Cardiac fibroblast (primary cell): ENCODE measurements at places on chromosomes 12 and 14.

DNA sequence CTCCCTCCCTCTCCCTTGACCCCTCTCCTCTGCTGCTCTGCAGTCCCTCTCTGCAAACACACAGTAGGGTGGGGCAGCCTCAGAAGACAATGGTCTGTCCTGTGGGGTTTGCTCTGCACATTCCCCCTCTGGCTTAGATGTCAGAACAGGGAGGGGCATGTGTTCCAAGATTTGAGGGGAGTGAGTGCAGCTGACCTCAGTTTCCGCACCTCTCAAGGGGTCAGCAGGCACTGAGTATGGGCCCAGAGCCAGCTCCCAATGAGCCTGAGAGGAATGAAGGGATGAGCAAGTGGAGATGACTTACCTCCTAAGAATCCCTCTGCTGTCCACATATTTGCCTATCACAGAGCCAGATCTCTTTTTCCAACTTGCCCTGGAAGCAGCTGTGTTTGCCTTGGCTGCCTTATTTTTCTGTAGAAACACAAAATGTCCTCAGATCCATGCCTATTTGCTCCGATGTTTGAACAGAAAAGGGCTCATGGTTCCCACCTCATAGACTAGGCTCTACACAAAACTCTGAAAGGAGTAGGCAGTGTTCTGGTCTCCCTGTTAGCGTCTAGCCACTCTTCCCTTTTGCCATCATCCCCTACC lies 111.4 kb downstream of the CRACR2A start:
- peak; percentile 89 for DNase-seq

- no peak for DNase-seq
These were observed 5.4 kb downstream of the HSPB8 start for GRCh38 chr12:119183942-119184695.

DNA sequence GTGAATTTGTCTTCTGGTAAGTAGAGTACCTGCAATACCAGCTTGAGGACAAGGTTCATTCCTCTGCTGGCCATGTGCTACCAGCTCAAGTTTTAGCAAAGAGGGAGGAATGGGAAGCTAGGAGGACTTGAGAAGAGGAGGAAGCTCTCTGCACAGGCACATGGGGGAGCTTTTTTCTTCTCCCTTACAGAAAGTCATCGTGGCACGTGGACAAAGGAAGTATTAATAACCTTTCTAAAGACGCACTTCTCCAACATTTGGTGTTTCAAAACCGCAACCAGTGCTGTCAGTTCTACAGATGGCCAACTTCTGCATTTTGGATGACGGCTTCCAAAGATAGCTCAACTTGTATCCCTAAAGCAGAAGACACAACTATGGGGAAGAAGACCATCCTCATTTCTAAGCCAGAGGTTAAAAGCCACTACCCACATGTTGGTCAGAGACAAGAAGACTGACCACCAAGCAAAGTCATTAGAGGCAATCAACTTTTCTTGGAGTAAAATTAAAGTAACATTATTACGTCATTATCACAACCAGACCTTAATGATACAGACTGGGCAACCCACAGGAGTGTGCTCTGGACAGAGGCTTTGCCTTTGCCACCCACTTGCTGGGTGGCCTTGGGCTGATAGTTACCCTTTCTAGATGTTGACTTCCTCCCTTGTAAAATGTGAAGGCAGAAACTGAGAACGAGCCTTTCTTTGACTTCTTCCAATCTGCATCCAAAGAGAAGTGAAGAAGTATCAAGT lies 12.3 kb upstream of the TMED10 start:
- DNase-seq = no peak

- peak; percentile 11 for DNase-seq
These were observed 123.9 kb downstream of the GPR65 start for GRCh38 chr14:88128816-88129215.

- no peak for DNase-seq
These were observed 195.6 kb downstream of the CHST11 start for GRCh38 chr12:104652358-104652757.

GRCh38 chr12:112543751-112544150 lies 125.0 kb downstream of the PTPN11 start:
- no peak for DNase-seq

DNA sequence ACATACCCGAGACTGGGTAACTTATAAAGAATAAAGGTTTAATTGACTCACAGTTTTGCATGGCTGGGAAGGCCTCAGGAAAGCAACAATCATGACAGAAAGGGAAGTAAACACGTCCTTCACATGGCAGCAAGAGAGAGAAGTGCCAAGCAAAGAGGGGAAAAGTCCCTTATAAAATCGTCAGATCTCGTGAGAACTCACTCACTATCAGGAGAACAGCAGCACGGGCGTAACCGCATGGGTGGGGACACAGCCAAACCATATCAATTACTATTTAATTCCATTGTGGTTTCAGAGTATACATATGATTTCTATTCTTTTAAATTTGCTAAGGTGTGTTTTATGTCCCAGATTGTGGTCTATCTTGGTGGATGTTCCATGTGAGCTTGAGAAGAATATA lies 117.9 kb downstream of the SCAF11 start:
- DNase-seq = no peak

DNA sequence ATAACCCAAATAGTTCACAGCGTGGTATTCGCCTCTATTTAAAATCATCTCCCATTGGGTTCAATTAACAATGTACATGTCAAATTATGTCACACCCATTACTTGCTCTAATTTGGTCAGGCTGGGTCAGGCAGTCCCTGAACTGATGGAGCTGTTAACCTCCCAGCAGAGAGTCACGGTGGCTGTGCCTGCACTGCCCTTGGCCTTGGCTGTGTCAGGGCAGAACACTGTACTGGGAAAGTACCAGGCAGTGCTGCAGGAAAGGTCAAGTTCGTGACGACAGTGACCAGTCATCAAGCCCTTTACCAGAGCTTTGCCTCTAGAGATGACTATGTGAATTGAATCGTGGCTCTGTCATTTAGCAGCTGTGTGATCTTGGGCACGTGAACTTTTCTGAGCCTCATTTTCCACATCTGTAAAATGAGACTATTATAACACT lies 100.0 kb downstream of the ARF6 start:
- peak; percentile 54 for DNase-seq

GRCh38 chr12:93393425-93393824 lies 15.7 kb downstream of the NUDT4 start:
- no peak for DNase-seq

DNA sequence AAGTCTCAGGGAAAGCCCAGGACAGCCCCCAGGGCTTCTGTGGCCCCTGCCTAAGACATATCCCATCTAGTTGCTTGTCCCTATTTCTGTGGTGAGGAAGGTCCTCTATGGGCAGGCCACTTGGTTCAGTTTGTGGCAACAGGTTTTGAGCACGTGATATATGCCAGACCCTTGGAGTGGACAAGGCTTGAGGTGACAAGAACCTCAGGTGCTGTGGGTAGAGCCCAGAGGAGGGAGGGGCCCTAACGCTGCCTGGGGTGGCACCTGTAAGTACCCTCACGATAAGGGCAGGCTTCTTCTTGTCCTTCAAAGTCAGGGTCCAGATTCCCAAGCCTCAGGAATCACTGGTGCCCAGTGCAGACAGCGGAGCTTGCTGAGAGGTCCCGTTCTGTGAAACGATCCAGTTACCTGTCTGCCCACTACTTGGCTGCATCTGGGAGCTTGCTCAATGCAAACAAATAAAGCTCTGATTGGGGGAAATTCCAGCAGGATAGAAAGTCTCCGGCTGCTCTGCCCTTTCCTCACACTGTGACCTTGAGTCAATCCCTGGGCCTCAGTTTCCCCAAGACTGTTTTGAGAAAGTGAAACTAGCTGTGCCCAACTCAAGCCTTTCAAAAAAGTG lies 47.7 kb upstream of the FAM181A start:
- no peak for DNase-seq

- no peak for DNase-seq
These were observed 126.8 kb upstream of the CPSF6 start for GRCh38 chr12:69112616-69113015.

GRCh38 chr12:94725375-94726168 lies 75.2 kb upstream of the TMCC3 start:
- DNase-seq = peak; percentile 66

DNA sequence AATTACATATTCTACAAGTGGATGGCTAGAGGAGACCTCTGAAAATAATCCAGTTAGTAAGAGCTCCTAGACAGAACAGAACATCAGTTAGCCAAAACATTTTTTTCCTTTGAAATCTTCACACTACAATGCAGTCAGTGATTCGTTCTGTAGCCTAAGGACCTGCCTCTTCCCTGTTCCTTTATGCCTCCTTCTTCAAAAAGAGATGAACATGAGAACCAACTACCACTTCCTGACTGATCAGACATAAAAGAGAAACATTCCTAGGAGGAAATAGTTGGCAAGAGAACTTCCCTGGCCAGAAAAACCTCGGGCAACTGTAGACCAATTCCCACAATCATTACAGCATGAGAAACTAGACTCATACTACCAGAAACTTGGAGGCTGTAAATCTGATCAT lies 29.4 kb downstream of the ITPR2 start:
- peak; percentile 52 for DNase-seq

- DNase-seq = peak; percentile 58
These were observed 1.8 kb downstream of the CKB start for GRCh38 chr14:103520657-103521437.

GRCh38 chr12:132708150-132708549 lies 2.5 kb upstream of the PGAM5 start:
- DNase-seq = no peak

- DNase-seq = peak; percentile 49
These were observed 5.2 kb downstream of the RITA1 start for GRCh38 chr12:113190761-113191160.

- DNase-seq = no peak
These were observed 162.8 kb downstream of the MON2 start for GRCh38 chr12:62629413-62629812.

- DNase-seq = no peak
These were observed 176.0 kb downstream of the ESRRB start for GRCh38 chr14:76551906-76552305.

GRCh38 chr14:77923131-77923936 lies 123.4 kb downstream of the ADCK1 start:
- no peak for DNase-seq

DNA sequence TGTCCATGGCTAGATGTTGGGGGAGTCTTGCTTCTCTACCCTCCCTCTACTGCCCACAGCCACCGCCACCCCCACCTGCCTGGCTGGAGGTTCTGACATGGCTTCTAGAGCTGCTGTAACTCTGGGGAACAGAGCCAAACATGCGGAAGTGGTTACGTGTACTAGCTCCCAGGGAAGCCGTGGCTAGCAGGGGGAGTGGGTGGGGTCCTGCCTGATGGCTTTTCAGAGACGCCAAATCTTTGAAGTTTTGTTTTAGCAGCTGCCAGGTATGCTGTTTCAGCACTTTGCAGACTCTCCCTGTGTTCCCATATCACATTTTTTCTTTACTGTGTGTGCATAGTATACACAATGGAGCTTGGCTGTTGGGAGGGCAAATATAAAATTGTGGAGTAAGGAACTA lies 150.3 kb downstream of the TGFB3 start:
- peak; percentile 76 for DNase-seq

- peak; percentile 36 for DNase-seq
These were observed 61.3 kb downstream of the ARF6 start for GRCh38 chr14:49954171-49954631.

- no peak for DNase-seq
These were observed 5.4 kb downstream of the REC8 start for GRCh38 chr14:24177041-24177825.

DNA sequence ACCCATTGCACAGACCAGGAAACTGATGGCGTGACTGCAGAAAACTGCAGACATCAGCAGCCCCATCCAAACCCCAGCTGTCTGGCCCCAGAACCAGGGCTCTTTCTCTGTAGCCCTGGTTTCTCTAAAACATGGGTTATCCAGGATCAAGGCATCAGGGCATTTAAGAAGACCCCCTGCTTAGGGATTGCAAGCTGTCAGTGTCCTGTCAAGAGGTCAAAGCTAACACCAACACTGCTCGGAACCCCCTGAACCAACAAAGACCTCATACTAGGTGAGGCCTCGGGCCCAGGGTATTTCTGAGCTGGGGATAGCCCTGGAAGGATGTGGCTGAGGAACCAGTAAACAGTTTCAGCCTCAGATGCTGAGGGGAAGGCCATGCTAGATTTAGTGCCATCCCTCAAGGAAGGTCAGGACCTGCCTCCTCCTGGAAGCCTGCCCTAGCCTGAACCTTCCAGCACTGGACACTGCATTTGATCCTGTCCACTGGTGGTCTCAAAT lies 39.2 kb downstream of the BCL11B start:
- no peak for DNase-seq

DNA sequence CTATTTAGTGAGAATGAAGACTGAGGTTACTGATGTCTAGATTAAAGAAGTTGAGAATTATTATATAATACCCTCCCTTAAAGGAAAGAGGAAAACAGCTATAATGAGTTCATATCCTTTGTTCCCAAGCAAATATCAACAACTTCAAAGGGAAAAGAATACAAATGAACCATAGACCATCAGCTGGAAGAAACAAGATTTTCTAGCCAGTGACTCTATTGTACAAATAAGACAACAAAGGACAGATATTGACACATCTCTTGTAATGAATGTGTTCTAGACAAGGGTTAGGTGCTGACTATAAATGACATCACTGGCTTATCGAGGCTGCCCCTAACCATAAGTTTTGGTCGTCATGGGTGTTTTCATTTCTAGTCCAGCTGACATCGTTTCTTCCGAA lies 48.2 kb downstream of the SLC38A4 start:
- DNase-seq = no peak

DNA sequence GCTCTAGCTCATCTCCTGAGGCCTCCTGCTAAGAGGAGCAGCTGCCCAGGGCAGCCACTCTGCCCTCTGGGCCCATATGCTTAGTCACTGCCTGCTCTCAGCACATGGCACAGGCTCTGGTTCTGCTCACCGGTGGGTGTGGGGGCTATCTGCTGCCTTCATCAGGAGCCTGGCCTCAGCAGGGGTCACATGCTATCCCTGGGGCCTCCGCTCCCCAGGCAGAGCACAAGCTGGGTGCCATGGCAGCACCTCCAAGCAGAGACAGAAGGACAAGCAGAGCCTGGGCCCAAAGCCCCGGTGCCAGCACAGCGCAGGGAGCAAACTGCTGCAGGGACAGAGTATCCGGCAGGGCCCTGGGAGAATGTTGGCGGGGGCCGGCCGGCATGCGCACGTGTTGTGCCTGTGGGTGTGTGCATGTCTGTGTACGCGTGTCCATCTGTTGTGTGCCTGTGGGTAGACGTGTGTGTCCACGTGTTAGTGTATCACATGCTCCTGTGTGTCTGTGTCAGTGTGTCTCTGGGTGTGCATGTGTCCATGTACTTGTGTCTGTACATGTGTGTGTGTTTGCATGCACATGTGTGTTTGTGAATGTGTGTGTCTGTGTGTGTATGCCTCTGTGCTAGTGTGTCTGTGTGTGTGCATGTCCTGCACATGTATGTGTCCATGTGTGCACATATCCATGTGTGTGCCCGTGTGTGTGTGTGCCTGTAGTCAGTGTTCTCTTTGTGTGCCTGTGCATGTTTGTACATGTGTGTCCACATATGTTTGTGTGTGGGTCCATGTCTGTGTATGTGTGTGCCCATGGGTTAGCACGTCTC lies 326.9 kb downstream of the TMEM121 start:
- DNase-seq = no peak

DNA sequence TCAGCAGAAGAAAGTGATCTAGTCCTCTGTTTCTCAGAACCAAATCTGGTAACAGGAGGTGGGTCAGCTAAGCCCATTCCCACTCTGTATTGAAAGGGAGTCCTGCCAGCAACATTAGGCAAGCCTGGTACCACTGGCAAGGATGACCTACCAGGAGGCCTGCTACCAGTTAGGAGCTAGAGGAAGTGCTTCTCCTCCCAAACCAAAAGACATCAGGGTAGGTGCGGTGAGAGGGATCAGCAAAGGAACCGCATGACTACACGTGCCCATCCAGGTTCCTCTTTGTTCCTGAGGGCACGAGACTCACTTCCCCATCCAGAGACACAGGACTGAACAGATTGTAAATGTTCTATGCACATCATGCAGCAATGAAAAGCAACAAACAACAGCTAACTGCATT lies 2.8 kb downstream of the KLRC4 start:
- DNase-seq = no peak
